Thoracic aorta (tissue), 2 donors: ENCODE measurements at places on chromosomes 6 and 20. TPM values are rescaled to one million over a fixed set of nuclear protein-coding genes. Genes with fewer than 3 reads are reported as not detected.

Gene TAP1
- 41.6 TPM for total RNA-seq

Gene RIPOR3
- total RNA-seq: 4.5 TPM

Gene RPL10A
- 636 TPM for total RNA-seq

Gene CFAP61
- total RNA-seq: 0.27 TPM

Gene PRDM1
- total RNA-seq: 7.9 TPM

GRCh38 chr6:9581155-9581554, 833.7 kb downstream of the TFAP2A start:
- H3K4me3 ChIP-seq: no peak overlapping the region
- H3K4me1 ChIP-seq: no peaks in the 10 kb centered on the region
- H3K36me3 ChIP-seq: no peaks in the 10 kb centered on the region
- no peak for DNase-seq

DNA sequence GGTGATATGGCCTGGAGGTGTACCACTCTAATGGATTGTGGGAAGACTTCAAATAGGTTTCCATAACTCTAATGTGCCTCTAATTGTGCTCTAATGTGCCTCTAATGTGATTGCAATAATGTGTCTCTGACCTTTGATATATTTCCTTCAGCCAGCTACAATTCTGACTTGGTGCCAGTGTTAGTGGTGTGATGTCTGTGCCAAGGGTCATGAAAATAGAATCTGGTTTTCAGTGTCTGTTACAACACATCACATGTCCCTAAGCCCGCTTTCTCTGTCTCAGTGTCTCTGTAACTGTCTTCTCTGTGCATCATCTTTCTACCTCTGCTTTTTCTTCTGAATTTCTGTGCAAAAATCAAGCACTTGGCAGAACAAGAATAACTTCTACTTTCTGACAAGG, 77.2 kb upstream of the ECI2 start:
- no peaks in the 10 kb centered on the region for H3K36me3 ChIP-seq
- no peak overlapping the region for H3K4me3 ChIP-seq
- no peak for DNase-seq

DNA sequence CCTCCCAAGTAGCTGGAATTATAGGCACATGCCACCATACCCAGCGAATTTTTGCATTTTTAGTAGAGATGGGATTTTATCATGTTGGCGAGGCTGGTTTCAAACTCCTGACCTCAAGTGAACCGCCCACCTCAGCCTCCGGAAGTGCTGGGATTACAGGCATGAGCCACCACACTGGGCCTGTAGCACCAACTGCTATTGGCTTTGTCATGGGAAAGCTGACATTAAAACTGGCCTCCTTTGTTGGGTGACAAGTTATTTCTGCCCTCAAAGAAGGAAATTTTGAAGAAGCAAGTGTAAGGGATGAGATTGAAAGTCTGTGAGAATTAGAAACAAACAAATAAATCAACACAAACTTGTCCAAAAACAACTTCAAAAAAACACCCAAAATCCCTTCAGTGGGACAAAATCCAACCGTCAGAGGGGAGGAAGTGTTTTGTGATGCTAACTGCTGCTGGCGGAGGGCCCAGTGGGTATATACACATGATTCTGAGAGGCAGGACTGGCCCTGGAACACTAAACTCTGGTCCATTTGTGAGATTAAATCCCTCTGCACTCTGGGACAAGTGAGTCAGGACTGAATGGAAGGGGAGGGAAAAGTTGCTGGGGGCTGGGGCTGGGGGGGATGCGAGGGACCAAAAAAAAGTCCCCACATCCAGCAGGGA, 87.5 kb upstream of the NAA20 start:
- no peaks in the 10 kb centered on the region for H3K27me3 ChIP-seq
- no peak overlapping the region for H3K27ac ChIP-seq
- peaks cover 11% of the 10 kb centered on the region for H3K4me1 ChIP-seq
- no peak for DNase-seq

DNA sequence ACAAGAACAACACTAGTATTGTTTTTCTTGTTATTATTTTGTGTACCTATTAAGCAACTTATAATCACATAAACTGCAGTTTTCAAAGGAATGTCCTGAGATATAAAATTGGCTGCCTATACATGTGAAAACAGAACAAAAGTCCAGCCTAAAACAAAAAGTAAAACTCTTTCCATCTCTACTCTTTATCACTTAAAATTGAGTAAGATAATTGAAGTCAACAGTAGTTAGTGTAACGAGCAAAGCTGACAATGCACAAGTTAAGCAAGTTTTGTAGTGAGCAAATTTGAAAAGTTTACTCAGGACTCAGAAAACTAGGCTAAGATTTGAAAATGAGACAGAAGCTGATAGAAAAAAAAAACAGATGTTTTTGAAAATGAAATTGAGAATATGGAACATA, 941.4 kb upstream of the MAN1A1 start:
- no peak overlapping the region for H3K4me3 ChIP-seq
- H3K27me3 ChIP-seq: no peaks in the 10 kb centered on the region
- DNase-seq: no peak
- H3K27ac ChIP-seq: no peak overlapping the region

GRCh38 chr20:40104959-40105358, 584.1 kb downstream of the MAFB start:
- H3K27me3 ChIP-seq: no peaks in the 10 kb centered on the region
- H3K36me3 ChIP-seq: no peaks in the 10 kb centered on the region
- no peak for DNase-seq
- H3K27ac ChIP-seq: no peak overlapping the region

DNA sequence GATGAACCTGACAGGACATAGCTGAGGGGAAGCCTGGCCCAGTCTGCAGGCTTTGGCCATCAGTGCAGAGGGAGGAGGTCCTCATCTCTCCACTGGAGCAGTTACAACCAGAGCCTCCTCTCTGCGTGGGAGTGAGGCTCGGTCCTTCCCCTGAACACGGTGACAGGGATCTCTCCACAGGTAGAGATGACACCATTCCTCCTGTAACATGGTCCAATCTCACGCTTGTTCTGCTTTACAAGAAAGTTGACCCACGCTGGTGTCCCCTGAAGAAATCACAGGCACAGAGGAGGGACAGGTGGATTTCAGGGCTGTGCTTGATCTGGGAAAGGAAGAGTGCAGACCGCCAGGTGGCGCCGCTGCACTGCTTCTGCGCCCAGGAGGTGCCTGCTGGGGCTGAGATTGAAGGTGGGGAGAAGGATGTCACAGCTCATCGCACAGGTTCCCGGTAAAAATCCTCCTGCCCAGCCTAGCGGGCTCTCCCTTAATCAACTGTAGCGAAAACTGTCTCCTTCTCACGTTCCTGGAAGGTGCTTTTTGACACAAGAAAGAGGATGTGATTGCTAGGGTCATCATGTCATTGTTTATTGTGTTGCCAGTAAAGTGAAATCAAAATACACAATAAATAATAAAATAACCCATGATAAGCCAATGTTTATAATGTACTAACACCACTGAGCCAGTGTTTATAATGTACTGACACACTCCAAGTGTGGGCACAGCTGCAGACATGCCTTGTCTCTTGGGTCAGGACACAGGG, 20.4 kb downstream of the HLA-G start:
- no peak overlapping the region for H3K4me3 ChIP-seq
- H3K4me1 ChIP-seq: peaks cover 6% of the 10 kb centered on the region
- H3K27me3 ChIP-seq: no peaks in the 10 kb centered on the region
- no peak for DNase-seq
- H3K27ac ChIP-seq: no peak overlapping the region
